ENCODE measurements at places on chromosomes 7 and 10.

GRCh38 chr10:132967540-132967939 is 25.2 kb upstream of the CFAP46 start:
- DNase-seq, result no peak

DNA sequence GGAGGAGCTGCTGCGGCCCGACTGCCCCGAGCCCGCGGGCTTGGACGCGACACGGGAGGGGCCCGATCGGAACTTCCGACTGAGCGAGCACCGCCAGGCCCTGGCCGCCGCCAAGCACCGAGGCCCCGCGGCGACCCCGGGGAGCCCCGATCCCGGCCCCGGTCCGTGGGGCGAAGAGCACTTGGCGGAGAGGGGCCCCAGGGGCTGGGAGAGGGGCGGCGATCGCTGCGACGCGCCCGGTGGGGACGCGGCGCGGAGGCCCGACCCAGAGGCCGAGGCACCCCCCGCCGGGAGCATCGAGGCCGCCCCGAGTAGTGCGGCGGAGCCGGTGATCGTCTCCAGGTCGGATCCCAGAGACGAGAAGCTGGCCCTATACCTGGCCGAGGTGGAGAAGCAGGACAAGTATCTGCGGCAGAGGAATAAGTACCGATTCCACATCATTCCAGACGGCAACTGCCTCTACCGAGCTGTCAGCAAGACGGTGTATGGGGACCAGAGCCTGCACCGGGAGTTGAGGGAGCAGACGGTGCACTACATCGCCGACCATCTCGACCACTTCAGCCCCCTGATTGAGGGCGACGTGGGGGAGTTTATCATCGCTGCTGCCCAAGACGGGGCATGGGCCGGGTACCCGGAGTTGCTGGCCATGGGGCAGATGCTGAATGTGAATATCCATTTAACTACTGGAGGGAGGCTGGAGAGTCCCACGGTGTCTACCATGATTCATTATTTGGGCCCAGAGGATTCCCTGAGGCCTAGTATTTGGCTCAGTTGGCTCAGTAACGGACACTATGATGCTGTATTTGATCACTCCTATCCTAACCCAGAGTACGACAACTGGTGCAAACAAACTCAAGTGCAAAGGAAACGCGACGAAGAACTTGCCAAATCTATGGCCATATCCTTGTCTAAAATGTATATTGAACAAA is 1.4 kb downstream of the OTUD1 start:
- peak; percentile 34 for DNase-seq

GRCh38 chr10:62199584-62199983 is 69.1 kb downstream of the RTKN2 start:
- DNase-seq, result no peak

DNA sequence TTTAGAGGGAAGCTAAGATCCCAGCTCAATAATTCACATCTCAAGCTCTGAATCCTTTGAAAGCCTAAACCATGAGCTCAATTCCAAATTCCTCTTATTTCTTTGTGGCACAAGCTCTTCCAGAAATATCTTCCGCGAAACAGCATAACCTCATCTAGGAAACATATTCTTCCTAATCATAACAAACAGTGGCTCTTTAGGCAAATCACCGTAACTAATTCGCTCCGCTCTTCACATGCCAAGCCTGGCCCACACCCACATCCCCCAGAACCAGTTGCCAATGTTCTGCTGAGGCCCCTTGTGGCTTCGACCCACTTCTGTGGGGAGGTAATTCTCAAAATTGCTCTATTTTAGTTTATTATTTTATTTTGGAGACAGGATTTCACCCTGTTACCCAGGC is 19.2 kb downstream of the GAD2 start:
- no peak for DNase-seq

- no peak for DNase-seq
These were observed 23.4 kb upstream of the BNIP3 start for GRCh38 chr10:132005147-132005546.

- peak; percentile 0 for DNase-seq
These were observed 1020.9 kb downstream of the GATA3 start for GRCh38 chr10:9075420-9075819.

DNA sequence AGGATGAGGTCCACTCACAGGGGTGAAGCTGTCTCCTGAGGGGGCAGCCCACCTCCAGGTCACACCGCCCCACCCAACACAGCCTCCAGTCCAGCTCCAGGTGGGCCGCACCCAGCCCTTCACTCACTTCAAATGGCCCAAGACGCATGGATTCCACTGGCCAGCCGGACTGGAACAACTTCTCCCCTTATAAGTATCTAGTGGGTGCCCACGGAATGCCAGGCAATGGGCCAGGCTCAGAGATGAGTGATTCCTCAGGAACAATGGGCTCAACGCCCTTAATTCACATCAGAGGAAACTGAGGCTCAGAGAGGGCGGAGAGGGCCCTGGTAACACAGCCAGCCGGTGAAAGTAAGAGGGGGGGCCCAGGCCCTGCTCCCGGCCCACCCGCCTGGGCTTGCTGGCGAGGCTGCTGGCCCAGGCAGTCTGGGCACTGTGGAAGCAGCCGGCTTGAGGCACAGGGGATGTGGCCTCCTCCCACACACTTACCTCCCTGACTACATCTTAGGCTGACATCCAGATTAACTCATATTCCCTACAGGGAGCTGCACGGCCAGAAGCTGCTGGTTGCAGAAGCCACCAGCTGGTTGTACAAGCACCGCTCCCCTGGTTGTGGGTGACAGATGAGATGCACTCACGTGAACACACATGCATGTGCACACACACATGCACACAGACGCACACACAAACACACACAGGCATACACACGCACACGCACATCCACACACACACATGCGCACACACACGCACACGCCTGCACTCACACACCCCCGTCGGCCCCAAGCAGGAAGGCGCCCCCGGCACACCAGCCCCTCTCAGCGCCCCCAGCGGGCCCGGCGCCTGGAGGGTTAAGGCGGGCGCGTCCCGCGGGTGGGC is 1.0 kb upstream of the FAM20C start:
- peak; percentile 95 for DNase-seq

- no peak for DNase-seq
These were observed 348.6 kb downstream of the ADRA2A start for GRCh38 chr10:111425459-111425858.

- no peak for DNase-seq
These were observed 376.3 kb downstream of the IPMK start for GRCh38 chr10:57891201-57892006.

- DNase-seq, result no peak
These were observed 134.9 kb downstream of the SFMBT2 start for GRCh38 chr10:7275761-7276440.

DNA sequence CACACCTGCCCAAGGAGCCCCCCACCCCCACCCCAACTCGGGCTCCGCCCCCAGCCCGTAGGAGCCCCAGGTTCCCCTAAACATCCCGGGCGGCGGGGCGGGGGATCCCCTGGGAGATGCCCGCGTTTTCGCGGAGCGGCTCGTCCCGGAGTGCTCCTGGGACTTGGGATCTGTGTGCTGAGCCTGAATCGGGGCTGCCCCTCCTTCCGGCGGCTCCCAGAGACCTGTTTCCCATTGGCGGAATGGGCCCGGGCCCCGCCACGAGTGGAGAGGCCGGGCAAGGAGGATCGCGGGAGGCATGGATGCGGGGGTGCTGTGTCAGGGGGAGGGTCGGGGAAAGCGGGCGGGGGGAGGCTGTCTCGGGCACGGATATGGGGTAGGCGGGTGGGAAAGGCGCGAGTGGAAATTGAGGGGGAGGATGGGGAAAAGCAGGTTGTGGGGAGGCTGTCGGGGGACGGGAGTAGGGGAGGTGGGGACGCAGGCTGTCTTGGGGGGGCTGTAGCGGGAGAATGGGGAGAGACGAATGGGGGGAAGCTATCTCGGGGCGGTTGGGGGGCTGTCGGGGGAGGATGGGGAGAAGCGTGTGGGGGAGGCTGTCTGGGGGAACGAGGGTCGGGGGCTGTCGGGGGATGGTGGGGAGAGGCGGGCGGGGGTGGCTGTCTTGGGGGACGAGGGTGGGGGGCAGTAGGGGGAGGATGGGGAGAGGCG is 572 bp upstream of the BHLHA15 start:
- DNase-seq, result no peak

DNA sequence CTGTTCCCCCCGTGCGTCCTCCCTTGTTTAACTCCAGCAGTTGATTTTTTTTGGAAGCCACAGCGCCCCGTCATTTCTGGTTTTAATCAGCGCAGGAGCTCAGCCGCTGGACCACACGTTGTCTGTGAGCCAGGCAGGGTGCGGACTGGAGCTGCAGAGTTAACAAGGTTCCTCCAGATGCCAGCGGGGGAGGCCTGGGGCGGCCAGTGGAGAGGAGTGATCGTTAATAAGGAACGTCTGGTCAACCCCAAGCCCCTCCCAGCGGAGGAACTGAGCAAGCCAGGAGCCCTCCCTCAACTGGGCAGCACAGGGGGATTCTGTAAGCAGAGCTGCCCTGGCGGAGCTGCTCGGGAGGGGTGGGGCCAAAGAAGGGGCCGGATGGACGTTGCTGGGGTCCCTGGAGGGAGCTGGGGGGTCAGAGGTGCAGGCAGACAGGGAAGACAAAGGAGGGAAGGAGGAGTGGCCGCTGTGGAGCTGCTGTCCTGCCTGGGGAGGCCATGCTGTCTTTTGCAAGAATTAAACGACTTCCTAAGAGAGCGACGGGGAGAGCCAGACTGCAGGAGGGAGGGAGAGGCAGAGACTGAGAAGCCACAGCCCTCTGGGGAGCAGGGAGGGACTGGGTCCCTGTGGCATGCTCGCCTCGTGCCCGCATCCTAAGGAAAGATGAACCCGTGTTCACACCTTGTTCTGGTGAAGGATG is 537.1 kb upstream of the FOXK1 start:
- DNase-seq, result peak; percentile 58

GRCh38 chr10:70673043-70673928 is 980 bp downstream of the ADAMTS14 start:
- peak; percentile 91 for DNase-seq

DNA sequence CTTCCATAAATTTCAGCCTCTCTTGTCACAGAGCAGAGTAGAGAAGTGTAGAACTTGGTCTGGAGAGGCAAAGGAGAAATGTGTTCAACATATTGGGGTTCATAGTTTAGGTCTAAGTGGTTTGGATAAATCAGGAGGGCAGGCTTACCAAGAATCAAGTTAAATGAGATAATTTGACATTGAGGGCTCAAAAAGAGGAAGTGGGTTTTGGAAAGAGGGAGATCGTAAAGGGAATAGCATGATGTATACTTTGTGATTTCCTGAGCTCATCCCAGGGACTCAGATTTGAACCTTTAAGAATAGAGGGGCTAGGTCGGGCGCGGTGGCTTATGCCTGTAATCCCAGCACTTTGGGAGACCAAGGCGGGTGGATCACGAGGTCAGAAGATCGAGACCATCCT is 34.7 kb upstream of the NPY start:
- DNase-seq, result no peak

GRCh38 chr7:44768628-44769371 is 20.2 kb downstream of the ZMIZ2 start:
- DNase-seq, result no peak

DNA sequence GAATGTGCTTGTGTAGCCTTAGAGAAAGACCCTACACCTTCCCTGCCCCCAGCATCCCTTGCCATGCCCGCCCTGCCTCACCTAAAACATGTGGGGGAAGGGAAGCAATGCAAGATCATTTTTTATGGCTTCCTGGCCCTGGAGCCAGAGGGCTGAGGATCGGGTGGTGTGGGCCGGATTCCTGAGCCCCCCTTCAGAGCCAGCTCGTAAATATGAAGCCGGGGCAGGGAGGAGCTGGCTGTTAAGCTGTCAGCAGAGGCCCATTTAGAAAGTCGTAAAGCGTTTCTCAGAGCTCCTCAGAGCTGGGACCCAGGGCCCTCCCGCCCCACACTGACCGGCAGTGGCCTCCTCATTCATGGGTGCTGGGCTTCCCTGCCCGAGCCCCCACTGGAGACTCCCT is 23.9 kb downstream of the UNC5B start:
- DNase-seq, result no peak

DNA sequence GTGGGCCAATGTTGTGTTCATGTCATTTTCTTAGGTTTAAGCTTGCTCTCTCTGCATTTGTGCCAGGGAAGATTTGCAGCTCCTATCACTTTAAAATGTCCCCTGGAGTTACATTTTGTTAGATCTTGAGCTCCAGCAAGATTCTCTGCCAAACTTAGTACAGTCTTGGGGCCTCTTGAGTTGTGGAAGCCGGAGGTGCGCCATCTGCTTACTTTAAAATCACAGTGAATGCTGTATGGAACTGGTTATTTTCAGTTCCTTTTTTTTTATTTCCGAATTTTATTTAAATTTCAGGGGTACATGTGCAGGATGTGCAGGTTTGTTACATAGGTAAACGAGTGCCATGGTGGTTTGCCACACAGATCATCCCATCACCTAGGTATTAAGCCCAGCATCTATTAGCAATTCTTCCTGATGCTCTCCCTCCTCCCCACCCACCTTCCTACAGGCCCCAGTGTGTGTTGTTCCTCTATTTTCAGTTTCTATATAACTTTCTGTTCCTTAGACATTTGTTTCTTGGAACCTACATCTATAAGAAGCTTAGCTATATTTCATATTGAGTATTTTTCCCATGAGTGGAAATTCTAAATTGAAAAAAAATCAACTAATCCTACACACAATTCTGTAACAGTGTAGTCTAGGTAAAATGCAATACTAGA is 114.4 kb upstream of the CREB5 start:
- DNase-seq, result no peak

DNA sequence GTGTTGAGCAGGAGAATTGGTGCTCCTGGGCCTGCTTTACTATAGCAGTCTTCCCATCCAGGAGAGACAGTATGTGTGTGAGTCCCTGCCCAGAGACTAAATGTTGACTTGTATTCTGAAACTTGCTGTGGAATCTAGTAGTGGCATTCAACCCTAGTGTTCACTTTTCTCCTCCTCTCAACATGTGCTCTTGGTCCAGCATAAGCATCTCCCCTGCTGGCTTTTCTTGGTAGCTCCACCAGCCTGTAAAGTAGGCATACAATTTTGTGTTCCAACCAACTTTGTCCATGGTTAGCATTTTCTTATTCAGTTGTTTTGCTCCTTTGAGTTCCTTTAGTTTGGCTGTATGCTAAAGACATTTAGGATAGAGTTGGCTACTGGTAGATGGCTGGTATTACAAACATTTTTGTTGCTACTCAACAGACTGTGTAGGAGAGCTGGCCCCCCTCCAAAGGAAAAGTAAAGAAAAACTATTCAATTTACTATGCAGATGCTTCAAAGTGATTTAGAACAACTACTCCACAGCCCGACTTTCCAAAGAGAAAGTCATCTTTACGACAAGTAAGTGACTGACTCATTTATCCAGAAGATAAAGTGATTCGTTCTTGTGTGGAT is 46.0 kb downstream of the ASB4 start:
- DNase-seq, result no peak

GRCh38 chr10:7697426-7697825 is 5.7 kb upstream of the ITIH2 start:
- no peak for DNase-seq

- DNase-seq, result peak; percentile 65
These were observed 6.9 kb upstream of the MINDY4 start for GRCh38 chr7:30764030-30764975.

DNA sequence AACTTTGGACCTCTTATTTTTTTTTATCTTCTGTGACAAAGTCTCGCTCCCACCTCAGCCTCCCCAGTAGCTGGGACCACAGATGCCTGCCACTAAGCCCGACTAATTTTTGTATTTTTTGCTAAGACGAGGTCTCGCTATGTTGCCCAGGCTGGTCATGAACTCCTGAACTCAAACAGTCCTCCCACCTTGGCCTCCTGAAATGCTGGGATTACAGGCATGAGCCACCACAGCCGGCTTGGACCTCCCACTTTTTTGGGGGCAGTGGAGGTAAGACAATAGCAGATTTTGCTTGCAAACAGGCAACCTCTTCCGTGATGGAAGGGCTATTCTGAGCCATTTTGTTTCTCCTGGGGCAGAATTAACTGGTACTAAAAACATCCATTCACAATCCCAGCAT is 1.2 kb upstream of the TRRAP start:
- DNase-seq, result no peak

Data from fibroblast of lung (primary cell).